ENCODE measurements at places on chromosomes 1 and 21. TPM values are rescaled to one million over a fixed set of nuclear protein-coding genes. Genes with fewer than 3 reads are reported as not detected.

DNA sequence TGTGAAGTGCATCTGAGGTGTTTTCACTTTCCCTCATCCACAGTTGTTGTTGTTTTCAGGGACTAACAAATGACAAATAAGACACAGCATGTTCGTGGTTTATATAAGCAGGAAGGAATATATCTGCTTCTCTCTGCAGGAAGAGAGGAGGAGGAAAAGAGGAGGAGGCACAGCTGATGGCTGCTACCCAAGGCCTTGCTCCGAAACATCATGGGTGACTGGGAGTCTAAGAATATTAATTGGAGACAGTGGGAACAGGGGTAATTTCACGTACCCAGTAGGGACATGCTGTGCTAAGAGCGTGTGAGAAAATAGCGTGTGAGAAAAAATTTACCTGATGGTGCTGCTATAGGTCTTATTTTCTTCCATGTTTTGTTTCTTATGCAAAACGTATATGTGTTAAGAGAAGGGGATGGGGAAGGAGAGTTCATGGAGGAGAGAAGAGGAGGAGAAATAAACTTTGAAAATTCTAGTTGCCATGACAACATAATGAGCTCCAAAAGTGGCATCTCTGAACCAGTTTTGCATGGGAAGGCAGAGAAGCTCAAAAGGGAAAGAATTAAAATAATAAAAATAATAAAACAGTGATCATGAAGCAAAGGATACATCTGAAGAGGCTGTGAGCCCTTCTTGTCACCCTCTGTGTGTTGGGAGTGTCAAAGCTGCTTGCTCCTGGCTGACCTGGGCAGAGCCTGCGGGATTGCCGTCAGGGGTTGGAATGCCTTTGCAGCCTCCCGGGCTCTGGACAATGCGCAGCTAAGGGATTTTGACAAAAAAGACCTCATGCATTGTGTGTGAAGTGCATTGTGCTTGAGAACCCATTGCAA, 192.0 kb downstream of the CACNA1E start:
- no peak for DNase-seq

GRCh38 chr1:165633614-165634013, 2.6 kb downstream of the MGST3 start:
- no peak for DNase-seq

The UHMK1 gene
- total RNA-seq, result 22.7 TPM

The USP48 gene
- 40.3 TPM for total RNA-seq

GRCh38 chr1:43703836-43704235, 3.5 kb upstream of the ST3GAL3 start:
- no peak for DNase-seq

GRCh38 chr1:222991908-222992307, 151.1 kb downstream of the TLR5 start:
- no peak for DNase-seq

GRCh38 chr1:209674957-209675564, at the start of gene G0S2:
Gene G0S2 (plus strand): TSS chr1:209675412. CDS start chr1:209675685, 273 bp downstream.
- DNase-seq, result peak; percentile 91

GRCh38 chr1:107171333-107171732, 30.5 kb downstream of the NTNG1 start:
- DNase-seq, result no peak

DNA sequence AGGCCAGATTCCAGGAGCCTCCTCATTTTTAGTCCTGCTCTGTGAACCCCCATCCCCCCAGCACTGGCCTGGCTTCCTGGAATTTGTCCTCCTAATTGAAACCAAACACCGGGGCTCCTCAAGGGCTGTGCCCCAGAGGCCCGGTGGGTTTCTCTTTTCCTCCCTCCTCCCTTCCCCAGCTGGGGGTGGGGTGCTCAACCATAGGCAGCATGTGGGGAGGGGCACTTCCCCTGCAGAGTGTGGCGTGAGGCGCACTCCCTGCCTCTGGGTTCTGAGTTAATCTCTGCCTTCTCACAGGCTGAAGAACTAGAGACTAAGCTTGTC, 67.5 kb upstream of the ACOT11 start:
- DNase-seq, result no peak

The PROK1 gene
- total RNA-seq, result not detected

Measured in left ventricle myocardium superior (tissue), 1 donor.